ENCODE measurements at places on chromosomes 16 and 17.

- DNase-seq: no peak
Observed at GRCh38 chr17:35752471-35752870, 568 bp downstream of the GAS2L2 start.

DNA sequence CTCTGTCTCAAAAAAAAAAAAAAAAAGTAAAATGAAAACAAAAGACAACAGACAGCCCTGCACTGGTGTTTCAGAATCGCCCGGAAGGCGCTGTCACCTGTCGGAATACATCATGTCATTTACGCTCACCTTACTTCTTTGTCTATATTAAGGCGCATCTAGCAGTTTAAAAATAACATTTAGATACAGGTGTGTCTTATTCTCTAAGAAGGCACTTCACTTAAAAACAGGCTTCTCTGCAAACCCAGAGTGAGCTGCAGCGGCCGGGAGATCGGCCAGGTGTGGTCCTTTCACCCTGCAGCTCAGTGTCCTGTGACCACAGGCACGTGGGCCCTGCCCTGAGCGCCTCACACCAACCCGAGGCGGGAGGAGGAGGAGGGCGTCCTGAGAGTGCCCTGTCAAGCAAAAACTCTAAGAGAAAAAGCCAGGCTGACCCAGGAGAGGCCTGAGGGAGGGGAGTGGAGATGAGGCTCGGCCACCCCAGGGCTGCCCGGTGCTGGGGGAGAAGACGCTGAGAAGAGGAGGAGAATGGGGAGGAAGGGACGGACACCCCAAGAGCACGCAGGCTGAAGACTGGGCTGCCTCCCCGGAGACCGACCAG lies 3.3 kb upstream of the LMF1 start:
- DNase-seq: peak; percentile 35

DNA sequence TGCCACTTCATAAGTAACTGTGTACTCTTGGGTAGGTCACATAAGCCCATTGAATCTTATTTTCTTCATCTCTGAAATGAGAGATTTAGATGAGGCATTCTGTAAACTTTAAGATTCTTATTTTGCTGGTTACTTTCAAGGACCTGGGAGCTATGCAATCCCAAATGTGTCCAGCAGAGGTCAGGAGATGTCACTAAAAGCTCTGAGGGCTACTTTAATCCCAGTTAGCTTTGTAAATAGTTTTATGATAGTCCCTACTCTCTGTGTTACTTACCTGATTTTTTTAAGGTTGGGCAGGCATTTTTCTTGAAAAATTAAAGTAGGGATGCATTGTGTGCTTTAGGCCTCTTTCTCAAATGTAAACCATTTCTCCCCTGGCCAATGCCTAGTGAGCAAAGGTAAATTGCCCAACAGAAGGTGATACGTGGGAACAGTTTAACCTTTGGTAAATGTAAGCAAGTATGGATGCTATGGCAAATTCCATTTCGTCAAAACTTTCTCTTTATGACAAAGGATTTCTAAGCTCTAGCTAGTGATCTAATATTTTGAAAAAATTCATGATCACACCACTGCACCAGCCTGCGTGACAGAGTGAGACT lies 57.1 kb upstream of the WSB1 start:
- DNase-seq: peak; percentile 89

DNA sequence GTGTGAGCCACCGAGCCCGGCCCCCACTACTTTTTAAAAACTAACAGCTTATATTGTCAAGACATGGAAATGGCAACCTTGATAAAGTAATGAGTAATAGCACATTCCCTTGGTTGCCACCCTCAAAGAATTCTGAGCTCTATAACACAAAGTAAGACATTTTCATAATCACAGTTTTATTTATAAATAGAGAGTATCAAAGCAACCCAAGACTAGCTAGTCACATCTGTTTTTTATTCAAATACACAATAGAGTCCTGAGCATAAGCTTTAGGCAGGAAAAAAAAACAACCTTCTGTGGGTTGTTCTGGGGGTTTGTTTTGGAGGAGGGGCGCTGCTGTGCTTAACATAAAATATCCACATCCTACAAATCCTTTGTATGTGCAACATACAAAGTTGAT lies 68.7 kb downstream of the CEP95 start:
- DNase-seq: no peak

- DNase-seq: no peak
Observed at GRCh38 chr16:30771726-30772125, 9.6 kb downstream of the RNF40 start.

DNA sequence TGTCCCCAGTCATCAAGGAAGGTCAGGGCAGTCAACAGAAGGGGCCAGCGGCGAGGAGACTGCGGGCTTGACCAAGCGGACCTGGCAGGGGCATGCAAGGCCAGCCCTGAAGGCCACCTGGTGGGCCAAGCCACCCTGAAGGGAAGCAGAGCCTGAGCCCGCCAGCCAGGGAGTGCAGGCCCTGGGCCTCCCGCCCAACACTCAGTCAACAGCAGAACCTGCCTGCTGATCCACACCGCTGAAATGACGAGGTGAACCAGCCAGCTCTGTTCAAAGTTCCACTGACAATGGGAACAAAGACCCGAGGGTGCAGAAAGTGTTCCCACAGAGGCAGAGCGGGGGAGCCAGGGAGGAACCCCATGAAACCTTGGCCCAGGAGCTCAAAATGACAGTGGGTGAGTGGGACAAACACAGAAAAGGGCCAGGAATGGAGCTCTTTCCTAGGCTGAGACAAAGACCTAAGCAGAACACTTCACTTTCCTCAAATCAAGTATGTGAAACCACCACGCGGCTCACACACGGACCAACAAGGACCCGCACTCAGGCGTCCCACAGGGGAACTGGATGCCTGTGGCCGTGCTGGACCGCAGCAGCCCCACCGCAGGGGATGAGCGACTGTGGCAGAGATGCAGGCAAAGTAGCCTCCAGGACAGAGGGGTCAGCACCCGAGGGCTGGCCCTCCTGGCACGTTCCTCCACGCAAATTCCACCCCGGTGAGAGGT lies 12.0 kb downstream of the AXIN1 start:
- DNase-seq: no peak

DNA sequence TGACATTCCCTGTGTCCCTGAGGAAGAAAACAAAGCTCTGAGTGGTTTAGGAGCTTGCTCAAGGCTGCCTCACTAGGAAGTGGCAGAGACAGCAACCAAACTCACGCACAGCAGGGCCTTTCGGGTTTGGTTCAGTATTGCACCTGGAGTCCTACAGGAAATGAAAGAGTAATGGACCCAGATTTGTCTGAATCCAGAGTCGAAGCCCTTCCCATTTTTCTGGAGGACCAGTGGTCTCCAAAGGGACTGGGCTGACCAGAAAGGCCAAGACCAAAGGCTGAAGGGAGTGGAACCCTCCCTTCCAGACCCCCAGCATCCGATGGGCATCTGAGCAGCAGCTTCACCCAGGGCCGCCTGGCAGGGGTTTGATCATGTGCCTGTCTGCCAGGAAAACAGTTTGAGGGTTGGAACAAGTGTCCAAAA lies 85.5 kb upstream of the RPL38 start:
- no peak for DNase-seq

DNA sequence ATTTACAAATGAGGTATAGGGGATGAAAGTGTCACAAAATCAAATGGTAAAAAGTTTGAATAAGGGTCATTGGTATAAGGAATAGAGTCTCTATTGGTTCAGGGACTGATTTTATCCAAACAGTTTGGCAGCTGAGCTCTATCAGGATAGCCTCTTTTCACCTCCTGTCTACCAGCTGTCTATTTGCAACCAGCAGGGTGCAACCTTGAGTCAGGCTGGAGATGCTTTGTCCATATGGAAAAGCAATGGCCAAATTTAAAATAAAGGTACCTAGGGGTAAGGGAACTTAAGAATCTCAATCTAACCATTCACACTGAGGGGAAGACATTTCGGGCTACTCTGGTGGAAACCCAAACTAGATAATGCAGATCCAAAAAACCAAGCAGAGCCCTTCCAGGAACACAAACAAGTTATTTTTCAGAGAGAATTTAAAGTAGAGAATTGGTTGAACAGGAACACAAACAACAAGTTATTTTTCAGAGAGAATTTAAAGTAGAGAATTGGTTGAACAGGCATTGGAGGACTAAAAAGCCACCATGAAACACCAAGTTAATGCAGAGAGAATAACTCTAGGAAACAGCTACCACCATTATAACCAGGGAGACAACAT lies 12.6 kb upstream of the CA10 start:
- DNase-seq: no peak

- no peak for DNase-seq
Observed at GRCh38 chr17:35138218-35138617, 3.9 kb downstream of the NLE1 start.

DNA sequence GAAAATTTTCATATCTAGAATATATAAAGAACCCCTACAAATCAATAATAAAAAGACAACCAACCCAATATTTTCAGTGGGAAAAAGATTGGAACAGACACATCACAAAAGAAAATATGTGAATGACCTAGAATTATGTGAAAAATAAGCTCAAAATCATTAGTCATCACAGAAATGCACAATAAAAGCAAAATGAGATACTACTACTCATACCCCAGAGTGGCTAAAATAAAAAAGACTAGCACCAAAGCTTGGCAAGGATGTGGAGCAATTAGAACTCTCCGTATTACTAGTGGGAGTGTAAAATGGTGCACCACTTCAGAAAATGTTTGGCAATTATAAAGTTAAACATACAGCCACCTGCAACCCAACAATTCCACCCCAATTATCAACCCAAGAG lies 48.0 kb upstream of the CDH5 start:
- DNase-seq: no peak

DNA sequence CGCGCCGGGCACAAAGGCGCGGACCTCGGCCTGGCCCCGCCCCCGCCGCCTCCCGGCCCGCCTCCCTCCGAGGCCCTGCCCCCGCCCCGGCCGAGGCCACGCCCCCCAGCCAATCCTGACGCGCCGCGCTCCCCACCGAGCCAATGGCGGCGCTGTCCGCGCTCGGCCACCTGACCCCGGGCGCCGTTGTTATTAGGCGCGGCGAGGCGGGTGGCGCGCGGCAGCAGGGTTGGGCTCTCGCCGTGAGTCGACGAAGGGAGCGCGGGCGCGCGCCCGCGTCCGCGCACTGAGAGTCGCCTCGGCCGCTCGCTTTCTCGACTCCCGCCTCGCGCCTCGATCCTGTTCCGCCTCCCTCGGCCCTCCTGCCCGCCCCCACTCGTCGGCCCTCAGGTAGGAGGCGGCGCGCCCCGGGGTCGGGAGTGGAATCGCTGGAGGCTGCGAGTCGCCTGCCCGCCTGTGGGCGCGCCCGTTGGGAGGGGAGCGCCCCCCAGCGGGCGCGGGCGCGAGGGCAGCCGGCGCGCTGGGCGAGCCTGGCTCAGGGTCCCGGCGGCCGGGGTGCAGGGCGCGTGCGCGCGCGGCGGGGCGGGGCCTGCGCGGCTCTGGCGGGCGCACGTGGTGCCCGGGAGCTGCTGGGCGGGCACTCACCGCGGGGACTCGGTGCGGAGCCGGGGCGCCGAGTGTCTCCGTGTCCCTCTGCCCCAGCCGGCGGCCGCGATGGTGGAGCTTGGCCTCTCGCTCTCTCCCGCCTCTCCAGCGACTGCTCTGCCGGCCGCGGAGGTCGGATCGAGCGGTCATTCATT lies 405 bp upstream of the CBLN1 start:
- peak; percentile 91 for DNase-seq

DNA sequence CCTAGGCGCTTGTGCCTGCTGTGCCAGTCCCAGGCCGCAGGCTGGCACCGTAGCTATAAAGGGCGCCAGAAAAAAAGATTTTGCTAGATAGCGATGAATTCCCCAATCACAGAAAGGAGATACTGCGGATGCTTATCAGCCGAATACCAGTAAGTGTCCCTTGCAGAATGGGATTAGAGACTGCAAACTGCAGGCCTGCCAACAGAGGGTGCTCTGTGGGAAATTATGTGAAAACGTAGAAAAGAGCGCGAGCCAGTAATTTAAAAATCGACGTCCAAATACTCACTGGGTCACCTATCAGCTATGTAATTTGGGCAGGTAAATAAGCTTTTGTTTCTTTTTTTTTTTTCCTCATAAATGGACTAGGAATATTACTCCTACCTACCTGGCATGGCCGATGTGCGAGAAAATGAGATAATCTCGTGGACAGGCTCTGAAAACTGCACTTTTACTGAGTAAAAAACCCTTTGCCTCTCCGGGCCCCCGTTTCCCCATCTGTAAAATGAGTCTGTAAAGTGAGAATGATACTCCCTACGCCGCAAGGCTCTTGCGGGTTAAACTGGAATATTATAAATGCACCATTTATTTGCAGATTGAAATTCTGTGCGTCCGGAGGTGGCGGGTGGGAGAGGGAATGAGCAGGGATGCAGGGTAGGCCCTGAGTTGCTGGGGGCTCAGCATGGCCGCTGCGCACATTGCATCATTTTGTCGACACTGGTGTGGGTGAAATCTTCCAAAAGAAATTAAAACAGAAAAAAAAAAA lies 1.2 kb upstream of the COG1 start:
- peak; percentile 78 for DNase-seq

DNA sequence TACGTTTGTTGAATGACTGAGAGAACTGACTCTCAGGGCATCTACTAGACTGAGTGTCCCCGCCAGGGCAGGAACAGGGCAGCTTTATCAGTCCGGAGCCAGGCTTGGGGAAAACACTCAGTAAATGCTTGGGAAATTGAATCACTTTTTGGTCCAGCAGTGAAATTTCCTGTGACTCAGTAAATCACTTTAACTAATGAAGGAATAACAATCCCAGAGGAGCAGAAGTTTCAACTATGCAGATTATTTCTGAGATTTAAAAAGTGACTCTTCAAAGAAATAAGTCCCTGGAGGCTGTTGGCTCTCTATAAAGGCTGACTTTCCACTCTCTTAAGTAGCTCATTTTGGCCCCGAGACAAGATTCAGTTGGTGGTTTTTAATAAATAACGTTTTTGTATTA lies 101.8 kb downstream of the FOXL1 start:
- DNase-seq: no peak

- DNase-seq: peak; percentile 60
Observed at GRCh38 chr16:88479793-88480760, 27.0 kb downstream of the ZFPM1 start.

GRCh38 chr16:28879841-28880588 lies 1.7 kb downstream of the ATP2A1 start:
- peak; percentile 90 for DNase-seq

DNA sequence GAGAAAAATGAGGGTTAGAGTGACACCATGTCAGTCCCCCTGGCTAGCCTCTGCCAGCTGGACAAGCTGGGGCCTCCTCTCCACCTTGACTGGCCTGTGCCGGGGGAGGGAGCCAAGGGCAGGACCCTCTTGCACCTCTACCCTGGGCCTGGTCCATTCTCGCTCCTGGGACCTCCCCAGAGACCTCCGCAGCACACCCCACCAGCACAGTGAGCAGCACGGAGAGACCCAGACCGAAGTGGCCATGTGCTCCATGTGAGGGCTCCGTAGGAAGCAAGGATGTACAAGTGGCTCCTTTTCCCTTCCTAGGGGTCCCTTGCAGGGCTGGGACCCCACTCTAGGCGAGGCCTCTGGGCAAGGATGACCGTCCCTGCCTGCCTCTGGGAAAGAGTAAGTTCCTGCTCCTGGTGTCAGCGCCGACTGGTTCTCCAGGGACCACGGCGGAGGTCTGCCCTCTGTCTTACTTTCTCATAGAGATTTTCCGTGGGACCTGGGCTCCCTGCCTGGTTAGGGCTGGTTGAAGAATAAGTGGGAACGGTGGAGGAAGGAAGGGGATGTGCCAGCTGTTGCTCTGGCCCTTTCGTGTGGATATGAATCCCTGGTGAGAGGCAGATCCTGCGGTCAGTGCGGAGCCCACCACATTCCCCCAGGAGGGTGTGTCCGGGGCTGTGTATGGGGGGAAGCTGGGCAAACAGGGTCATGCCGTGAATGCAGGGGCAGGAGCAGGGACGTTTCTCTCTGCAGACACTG lies 124.2 kb downstream of the METRNL start:
- DNase-seq: peak; percentile 8

- no peak for DNase-seq
Observed at GRCh38 chr17:17931159-17931558, 41.0 kb downstream of the TOM1L2 start.

Data from transverse colon (tissue), 4 donors.